ENCODE measurements at places on chromosomes 5 and 9.

- DNase-seq, result peak; percentile 16
These were observed 516.6 kb downstream of the RAB3C start for GRCh38 chr5:59099270-59099994.

DNA sequence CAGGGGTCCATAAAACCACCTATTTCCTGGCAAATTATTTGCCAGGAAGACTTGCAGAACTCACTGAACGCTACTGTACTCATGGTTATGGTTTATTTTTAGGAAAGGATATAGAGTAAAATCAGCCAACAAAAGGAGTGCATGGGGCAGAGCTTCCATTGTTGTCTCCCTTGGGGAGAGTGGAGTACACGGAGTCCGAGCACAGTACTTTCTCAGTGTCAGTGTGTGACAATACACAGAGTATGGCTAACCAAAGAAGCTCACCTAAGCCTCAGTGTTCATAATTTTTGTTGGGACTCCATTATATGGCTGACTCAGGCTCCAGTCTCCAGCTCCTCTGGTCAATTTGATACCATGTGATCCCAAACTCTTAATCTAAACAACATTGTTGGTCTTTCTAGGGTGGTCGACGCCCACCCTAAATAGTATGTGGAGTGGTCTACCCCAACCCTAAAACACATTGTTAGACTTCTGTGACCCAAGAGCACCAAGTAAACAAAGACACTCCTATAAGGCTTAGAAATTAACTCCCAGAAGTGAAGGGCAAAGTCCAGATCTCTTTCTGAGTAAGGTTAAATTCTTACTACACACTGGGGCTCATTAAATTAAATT lies 74.9 kb downstream of the SLC44A1 start:
- no peak for DNase-seq

- no peak for DNase-seq
These were observed 363.2 kb downstream of the OSTF1 start for GRCh38 chr9:75451505-75451904.

DNA sequence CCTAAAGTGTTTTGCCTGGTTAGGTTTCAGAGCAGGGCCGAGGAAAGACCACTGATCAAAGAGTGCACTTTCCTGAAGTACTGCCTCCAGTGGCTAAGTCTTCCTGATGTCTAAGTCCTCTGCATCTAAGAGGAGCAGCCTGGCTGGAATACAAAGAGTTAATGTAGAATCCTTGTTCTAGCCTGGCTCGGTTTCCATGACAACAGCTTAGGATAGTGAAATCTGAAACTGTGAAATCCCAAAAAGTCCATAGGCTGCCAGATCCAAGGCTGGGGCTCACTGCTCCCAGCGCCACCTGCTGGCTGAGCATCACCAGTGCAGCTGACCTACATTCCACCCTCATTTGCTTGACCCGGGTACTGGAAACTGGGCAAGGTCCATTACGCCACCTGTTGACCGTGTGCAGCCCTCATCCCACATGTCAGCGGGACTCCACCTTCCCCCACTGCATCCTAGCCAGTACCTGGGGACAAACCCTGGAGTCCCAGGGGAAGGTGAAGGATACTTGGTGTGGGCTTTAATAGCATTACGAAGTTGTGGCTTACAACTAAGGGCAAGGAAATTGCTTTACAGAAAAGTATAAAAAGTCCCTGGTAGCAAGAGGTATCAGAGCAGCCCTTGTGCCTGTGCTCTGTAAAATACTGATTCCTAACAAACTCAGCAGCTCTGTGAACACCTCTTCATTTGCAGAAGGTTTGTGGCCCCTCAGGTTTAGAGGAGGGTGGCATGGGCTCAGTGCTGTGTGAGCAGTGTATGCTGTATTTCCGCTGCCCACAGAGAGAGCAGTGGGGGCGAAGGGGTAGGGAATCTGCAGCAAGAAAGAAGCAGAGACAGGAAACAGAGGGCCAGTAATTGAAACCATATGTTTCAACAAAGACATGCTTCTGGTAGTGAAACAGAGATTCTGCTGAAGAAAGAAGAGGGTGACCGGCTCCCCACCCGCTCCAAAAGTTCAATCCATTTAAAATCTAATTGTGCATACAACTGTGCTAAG lies 36.0 kb downstream of the PCDHGC5 start:
- DNase-seq, result peak; percentile 88

- DNase-seq, result no peak
These were observed 332.9 kb downstream of the CWC27 start for GRCh38 chr5:65101632-65102100.

DNA sequence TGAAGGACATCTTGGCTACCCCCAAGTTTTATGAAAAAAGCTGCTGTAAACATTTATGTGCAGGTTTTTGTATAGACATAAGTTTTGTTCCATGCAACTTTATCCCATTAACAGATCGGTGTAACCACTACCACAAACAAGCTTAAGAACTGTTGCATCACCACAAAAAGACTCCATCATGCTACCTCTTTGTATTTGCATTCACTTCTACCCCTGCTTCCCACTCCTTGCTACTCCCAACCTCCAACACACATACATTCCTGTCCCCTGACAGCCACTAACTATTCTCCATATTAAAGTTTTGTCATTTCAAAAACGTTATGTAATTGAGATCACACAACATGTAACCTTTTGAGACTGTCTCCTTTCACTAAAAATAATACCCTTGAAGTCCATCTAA lies 57.8 kb upstream of the LHFPL2 start:
- no peak for DNase-seq

- DNase-seq, result no peak
These were observed 278.7 kb downstream of the ZNF608 start for GRCh38 chr5:124467745-124468144.

Data from GM03348 (cell line).